ENCODE measurements at places on chromosomes 2 and 18.
A peak's percentile ranks its signal among the peaks of the same experiment; 100 is the strongest.

- no peak for DNase-seq
Observed at GRCh38 chr2:68734688-68735525, at the start of gene ARHGAP25. Gene ARHGAP25 (plus strand): TSS chr2:68734811. CDS start chr2:68735200, 389 bp downstream.

DNA sequence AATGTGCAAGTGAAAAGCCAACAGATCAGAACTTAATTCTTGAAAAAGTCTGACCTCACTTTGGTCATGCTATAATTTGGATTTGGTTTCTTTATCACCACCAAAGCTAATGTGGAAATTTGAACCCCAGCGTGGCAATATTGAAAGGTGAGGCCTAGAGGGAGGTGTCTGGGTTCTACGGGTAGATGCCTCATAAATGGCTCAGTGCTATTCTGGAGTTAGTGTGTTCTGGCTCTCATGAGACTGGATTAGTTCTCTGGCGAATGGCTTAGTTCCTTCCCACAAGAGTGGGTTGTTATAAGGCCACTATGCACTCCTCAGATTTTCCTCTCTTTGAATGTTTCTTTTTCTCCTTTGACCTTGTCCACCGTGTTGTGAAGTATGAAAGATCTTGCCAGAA is 22.3 kb downstream of the ORC4 start:
- DNase-seq = no peak

GRCh38 chr2:2926858-2927175 is 450.8 kb downstream of the EIPR1 start:
- no peak for DNase-seq

GRCh38 chr2:172607379-172607928 is 51.6 kb downstream of the PDK1 start:
- no peak for DNase-seq

- no peak for DNase-seq
Observed at GRCh38 chr2:143640826-143641225, 511.6 kb downstream of the ARHGAP15 start.

DNA sequence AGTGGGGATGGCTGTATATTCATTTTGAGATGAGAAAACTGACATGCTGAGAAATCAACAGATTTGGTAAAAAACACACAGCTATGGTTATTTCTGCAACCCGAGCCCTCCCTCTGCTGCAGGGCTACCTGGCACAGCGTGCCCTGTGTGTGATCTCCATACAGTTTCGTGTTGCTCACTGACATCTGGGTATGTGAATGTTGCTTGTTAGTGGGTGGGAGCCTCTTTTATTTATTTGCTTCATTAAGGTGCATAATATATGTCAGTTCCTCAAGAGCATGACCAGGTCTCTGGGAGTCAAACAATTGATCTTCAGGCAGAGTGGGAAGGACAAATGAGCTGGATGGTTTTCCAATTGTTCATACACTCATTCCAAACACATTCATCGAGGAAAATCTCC is 139.1 kb upstream of the FHL2 start:
- no peak for DNase-seq

DNA sequence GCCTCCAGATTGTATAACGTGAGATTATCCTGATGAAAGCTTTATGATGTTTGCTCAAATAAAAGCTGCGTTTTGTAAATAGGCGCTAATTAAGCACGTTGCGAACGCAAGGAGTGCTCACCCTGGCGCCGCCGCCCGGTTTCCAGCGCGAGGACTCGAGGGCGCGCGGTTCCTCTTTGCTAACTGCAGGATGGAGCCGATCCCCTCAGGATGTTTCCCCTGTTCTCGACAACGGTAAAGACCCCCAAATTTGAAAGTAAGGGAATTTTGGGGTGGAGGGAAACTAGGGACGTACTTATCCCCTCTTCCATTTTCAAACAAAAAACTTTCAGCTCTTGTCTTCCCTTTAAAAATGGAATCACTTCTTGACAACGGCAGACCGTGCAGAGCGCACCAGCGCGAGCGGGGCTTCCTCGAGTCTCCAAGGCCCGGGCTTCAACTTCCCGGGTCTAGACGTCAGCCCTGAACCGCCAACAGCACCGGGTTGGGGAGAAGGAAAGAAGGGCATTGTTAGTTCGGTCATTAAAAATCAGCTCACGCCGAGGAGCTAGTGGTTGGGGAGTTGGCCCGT is 1.1 kb upstream of the GBX2 start:
- DNase-seq = no peak

DNA sequence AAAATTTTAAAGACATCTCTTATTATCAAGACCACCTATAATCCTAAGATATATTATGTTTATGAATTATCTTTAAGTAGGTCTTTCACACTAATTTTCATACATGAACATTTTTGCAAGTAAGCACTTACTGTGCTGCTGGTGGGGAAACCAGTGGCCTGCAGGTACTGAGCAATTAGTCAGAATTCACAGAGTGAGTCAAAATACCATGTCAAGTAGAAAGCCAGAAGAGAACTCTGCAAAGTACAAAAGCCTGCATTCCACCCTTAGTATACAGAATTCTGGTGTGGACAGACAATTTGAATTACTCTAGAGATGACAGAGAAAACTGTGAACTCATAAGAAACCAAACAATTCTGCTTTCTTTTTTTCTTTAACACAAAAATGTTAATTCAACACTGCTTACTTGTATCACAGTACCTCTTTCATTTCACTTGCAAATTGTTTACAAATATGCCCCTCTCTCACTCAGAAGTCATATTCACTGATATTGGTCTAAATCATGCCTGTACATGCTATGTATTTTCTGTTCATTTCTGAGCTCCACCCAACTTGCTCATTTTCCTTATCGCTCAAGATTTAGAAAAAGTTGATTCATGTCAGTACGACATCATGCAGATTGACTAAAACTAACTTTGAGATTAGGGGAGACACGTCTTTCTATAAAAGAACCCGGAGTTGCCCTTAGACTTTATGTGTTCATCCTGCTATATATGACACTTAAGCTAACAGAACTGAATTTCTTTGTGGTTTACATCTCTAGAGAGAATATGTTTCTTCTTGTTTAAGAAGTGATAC is 182.9 kb downstream of the IKZF2 start:
- DNase-seq = no peak

DNA sequence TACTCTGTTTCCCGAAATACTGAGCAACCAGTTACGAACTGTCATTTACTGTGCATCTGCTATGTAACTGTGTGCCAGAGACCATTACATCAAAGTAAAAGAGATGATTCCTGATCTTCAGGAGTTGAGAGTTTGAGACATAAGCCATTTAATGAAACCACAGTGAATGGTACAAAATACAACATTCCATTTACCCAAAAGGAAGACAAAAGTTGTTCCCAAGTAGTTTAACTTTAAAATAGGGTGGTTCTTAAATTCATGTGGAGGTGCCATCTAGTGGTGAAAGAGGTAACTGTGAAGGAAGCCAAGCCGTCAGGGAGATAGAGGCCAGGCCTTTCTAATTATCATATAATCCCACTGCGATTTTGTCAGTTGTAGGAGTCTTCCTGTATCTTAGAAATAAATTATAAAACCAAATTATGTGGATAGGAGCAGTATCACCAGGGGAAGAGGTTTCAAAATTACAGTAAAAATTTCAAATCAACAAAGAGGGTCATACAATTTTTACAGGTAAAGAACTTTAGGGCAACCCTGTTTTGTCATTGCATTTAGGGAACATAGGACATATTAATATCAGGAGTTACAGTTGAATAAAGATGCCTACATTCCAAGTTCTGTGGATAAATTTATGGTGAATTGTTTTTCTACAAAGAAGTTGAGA is 67.7 kb downstream of the EPAS1 start:
- DNase-seq = peak; percentile 69

DNA sequence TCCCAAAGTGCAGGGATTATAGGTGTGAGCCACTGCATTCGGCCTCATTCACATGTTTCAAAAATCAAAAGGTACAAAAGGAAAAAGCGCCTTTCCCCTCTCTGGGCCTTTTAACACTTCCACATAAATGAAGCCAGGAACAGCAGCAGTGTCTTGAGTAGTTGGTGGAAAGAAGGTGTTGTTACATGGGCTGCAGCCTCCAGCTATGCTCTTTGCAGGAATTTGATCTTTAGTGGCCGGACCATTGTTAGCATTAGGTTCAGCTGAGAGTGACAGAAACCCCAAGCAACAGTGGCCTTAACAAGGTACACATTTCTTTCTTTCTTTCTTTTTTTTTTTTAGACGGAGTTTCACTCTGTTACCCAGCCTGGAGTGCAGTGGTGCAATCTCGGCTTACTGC is 59.1 kb downstream of the HS6ST1 start:
- DNase-seq = no peak

DNA sequence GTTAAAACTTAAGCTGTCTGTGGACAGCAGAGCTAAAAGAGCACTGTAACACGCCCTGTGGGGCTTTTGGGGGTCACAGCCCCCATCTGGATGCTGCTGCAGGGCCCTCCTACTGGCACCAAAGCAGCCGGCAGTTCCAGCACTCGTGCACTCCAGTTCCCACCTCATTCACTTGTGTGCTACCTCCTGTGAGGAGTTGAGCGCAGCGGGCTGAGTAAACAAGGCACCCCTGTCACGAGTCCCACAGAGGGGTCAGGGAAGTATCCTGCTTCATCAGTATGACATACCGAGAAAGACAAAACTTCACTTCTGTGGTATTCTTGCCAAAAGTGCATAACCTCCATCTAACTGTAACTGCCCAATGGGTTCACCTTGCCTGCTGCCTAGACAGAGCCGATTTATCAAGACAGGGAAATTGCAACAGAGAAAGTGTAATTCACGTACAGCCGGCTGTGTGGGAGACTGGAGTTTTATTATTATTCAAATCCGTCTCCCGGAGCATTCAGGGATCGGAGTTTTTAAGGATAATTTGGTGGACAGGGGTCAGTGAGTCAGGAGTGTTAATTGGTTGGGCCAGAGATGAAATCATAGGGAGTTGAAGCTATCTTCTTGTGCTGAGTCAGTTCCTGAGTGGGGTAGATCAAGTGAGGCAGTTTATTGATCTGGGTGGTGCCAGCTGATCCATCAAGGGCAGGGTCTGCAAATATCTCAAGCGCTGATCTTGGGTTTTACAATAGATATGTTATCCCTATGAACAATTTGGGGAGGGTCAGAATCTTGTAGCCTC is 41.6 kb downstream of the TMEM17 start:
- DNase-seq = no peak

GRCh38 chr2:215413484-215413777 is 22.4 kb downstream of the FN1 start:
- no peak for DNase-seq

DNA sequence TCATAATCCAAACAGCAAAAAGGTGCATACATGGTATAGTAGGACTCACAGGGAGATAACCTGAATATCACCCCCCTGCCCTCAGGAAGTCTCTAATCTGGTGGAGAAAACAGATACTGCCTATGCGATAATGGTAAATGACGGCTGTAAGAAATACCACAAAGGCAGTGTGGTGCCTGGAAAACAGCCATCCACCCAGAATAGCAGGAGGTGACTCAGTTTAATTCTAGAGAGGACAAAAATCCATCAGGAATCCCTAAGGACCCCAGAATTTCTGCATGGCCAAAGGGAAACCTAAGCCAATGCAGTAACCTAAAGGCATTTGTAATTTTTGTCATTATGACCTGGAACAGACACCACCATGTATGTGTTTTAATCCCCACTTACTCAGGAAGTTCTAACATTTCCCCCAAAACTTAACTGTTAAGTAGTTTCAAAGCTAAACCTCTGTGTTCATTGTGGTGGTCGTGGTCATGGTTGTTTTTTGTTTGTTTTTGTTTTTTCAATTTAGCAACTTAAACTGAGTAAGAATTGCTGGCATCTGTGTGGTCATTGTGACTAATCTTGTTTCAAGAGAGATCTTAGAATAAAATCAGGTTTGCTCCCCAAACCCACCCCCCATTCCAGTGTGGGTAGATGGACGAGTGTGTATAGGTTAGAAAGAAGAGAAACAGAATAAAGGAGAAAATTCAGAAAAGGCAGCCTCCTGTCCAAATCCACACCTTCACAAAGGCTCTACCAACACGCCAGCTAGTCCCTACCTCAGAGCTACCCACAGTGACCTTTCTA is 121.5 kb upstream of the CDCA7 start:
- DNase-seq = no peak

DNA sequence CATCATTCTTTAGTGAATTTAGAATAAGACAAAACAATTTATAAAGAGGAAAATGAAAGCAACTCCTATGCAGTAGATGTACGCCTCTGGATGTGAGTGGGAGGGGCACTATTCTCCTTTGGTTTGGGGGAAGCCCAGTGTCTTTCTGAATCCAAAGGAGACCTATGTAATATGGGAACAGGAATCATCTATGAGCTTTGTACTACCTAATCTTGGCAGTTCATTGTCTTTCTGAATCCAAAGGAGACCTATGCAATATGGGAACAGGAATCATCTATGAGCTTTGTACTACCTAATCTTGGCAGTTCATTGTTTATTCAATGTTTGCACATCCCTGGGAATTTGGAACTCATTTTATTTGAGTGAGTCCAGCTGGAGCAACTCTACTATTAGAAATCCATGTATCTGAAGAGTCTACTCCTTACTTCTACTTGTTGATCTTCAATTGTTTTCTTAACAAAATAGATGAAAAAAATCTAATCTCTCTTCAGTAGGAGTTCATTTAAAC is 401.1 kb upstream of the LRATD1 start:
- no peak for DNase-seq

DNA sequence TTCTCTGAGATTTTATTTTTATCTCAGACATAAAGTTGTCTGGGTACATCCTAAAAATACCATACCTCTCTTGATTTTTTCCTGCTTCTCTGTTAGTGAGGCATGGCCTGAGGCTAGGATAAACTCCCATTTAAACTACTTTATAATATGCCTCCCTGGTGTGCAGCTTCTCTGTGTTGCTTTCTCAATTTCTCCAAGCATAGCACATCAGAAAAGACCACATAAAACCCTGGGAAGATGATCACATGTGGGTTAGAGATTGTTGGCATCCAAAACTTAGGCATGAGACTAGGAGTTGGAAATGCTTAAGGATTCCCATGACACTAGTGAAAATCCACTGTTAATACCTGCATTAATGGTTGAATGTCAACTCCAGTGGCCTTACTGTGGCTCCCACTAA is 254.6 kb downstream of the RND3 start:
- no peak for DNase-seq

GRCh38 chr2:162333968-162334367 is 10.0 kb upstream of the GCA start:
- no peak for DNase-seq

GRCh38 chr2:241857572-241858121 is 1.0 kb downstream of the PDCD1 start:
- no peak for DNase-seq

- peak; percentile 52 for DNase-seq
Observed at GRCh38 chr2:213751446-213751845, 467.2 kb downstream of the SPAG16 start.

- no peak for DNase-seq
Observed at GRCh38 chr2:88342749-88343148, 109.7 kb downstream of the FOXI3 start.

- no peak for DNase-seq
Observed at GRCh38 chr2:47346107-47346506, 56.8 kb upstream of the MSH2 start.
